Bladder microvascular endothelial cell (primary cell): ENCODE measurements at places on chromosomes 2 and 18. TPM values are rescaled to one million over a fixed set of nuclear protein-coding genes. Genes with fewer than 3 reads are reported as not detected.

The ANKRD62 gene
- not detected in 2 replicates for total RNA-seq

The TSPYL6 gene
- total RNA-seq: not detected in 2 replicates

The RBM44 gene
- total RNA-seq: 0.31 and 0.32 TPM in 2 replicates

The PLEK gene
- total RNA-seq: 0.06 and 0.16 TPM in 2 replicates

The THSD7B gene
- total RNA-seq: not detected in 2 replicates

The DNER gene
- total RNA-seq: 0.16 and 0.82 TPM in 2 replicates

The TMEM200C gene
- total RNA-seq: not detected in 2 replicates

The ZBTB7C gene
- under 0.01 TPM in 1 of 2 replicates, not detected in the other for total RNA-seq

The TMEM169 gene
- under 0.01 and 0.50 TPM in 2 replicates for total RNA-seq

The KIAA2012 gene
- total RNA-seq: not detected in 2 replicates

The OTOS gene
- not detected in 2 replicates for total RNA-seq

The TUBB8B gene
- total RNA-seq: not detected in 2 replicates

The AQP12A gene
- not detected in 2 replicates for total RNA-seq

The DNAH6 gene
- under 0.01 TPM in 1 of 2 replicates, not detected in the other for total RNA-seq

The SRD5A2 gene
- not detected in 2 replicates for total RNA-seq

The ITGB6 gene
- not detected in 2 replicates for total RNA-seq

The KYNU gene
- total RNA-seq: 0.06 and 1.1 TPM in 2 replicates

The CASP10 gene
- total RNA-seq: 59.7 and 68.0 TPM in 2 replicates

The TEX51 gene
- not detected in 2 replicates for total RNA-seq

The C2orf72 gene
- 0.13 and 0.16 TPM in 2 replicates for total RNA-seq

The TMEM214 gene
- 14.1 and 33.0 TPM in 2 replicates for total RNA-seq

The SATB2 gene
- 0.65 and 1.6 TPM in 2 replicates for total RNA-seq

The ZC3H6 gene
- 1.8 and 2.2 TPM in 2 replicates for total RNA-seq
